ENCODE measurements at places on chromosomes 12 and 14.

- DNase-seq = no peak
Observed at GRCh38 chr14:104439625-104440024, 139.9 kb upstream of the C14orf180 start.

DNA sequence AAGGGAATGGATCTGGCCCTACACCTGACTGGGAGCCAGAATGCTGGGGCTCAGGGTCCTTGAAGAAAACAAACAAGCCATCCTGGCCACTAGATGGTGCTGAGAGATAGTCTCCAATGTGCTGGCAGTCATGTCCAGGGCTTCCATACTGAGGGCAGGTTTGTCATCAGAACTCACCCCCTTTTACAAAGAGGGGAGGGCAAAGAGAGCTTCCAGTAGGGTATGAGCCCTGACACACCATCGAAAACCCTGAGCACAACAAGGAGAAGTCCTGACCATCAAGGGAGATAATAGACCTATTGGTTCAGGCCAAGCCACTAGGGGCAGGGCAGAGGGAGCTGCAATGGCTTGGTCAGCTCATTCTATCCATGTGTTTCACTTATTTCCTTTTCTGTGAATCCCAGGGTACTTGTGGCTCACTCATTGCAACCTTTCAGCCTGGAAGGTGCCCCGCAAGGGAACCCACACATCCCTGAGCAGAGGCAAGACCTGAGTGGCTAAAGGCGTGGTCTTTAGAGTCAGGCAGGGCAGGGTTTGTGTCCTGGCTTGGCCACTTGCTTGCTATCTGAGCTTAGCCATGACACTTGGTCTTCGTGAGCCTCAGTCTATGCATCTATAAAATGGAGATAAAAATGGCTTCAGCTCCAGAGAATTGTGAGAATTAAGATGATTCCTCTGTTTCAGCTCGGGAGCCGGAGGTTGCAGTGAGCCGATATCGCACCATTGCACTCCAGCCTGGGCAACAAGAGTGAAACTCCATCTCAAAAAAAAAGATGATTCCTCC lies 6.2 kb upstream of the PLEKHH1 start:
- peak; percentile 18 for DNase-seq

DNA sequence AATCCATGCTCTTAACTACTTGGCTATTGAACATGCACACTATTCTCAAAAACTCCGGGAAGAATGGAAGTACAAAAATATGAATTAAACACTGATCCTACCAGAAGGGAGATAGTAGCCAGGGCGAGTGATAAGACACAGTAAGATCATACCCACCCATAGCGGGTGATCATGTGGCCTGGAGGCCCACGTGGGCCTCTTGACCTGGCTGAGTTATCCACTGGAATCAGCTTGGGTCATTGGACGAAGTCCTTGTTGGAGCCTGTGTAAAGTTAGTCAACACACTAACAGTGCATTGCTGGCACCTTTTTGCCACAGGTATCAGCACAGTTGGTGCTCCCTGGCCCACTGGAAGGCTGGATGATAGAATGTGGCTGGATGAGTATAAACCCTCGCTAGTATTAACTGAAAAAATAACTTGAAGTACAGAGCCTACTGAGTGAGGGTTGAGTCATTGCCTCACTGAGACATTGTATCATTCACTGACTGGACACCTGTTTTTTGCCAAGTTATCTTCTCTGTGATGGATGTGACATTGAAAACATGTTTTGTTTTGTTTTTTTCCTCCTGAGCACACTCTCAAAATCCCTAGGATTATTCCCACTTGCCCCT lies 149.2 kb upstream of the FUT8 start:
- DNase-seq = no peak

DNA sequence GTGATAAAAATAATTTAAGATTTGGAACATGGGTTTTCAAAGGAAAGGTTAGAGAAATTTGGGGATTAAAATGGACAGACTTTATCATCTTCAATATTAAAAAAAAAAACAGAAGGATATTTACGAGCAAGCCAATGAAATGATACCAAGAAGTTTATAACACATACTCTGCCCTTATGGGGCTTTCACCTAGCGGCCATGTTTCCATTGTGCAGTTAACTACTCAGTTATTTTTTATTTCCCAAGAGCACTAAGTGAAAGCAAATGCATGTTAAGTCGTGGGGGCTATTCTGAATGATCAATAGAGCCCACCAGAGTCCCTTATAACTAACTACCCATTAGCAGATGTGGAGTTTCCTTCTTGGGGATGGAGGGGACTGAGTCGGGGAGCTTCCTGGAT lies 53.9 kb downstream of the ETV6 start:
- no peak for DNase-seq

DNA sequence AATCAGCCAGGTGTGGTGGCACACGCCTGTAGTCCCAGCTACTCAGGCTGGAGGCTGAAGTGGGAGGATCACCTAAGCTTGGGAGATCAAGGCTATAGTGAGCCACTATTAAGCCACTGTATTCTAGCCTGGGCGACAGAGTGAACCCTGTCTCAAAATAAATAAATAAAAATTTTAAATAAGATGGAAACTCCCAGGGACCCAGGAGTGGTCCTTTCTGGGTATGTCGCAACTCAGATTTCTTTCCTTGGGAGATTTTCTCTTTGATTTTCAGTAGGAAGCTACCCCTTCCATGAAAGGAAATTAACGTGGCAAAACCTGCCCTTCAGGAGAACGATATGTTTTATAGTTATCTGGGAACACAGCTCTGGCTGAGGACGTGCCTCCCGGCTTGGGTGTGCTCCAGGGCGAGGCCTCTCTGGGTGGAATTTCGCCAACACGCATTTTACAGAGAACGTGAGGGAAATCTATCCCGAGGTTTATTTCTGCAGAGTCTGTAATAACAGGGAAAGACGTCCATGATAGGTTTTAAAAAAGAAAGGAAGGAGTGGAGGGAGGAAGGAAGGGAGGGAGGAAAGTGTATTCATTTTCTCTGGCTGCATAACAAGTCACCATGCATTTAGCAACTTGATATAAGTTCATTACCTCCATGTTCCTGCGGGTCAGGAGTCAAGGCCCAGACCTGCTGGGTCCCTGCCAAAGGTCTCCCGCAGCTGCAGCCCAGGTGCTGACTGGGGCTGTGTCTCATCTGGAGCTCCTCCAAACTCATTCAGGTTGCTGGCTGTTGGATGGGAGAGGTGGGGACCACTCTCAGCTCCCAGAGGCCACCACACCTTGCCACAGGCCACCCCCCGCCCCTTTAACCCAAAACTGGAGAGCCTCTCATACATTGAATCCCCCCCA lies 80.6 kb upstream of the GSC start:
- no peak for DNase-seq

DNA sequence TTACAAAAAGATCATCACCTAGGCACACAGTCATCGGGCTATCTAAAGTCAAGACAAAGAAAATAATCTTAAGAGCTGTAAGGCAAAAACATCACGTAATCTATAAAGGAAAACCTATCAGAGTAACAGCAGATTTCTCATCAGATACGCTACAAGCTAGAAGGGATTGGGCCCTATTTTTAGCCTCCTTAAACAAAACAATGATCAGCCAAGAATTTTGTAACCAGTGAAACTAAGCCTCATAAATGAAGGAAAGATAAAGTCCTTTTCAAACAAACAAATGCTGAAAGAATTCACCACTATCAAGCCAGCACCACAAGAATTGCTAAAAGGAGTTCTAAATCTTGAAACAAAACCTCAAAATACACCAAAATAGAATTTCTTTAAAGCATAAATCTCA lies 191.6 kb upstream of the BMP4 start:
- no peak for DNase-seq

DNA sequence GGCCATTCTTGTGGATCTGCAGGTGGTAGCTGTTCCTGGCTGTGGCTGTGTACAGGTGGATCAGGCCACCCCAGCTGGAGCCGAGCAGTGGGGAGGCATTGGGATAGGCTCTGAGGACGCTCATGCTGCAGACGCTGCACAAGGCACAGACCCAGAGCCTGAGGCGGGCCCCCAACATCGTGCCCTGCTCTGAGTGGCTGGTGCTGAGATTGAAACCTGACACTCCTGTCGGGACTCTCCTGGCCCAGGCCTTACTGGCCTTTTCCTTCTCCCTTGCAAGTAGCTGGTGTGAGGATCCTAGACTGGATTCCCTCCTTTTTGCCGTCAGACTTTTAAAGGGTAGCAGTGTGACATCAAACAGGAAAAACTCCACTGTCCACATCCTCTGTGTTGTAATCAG lies at the start of gene FGF23:
Gene FGF23 (minus strand): TSS at position 308 of the 400 bp plus-strand sequence. CDS start 130 bp downstream, at position 178.
- DNase-seq = no peak

DNA sequence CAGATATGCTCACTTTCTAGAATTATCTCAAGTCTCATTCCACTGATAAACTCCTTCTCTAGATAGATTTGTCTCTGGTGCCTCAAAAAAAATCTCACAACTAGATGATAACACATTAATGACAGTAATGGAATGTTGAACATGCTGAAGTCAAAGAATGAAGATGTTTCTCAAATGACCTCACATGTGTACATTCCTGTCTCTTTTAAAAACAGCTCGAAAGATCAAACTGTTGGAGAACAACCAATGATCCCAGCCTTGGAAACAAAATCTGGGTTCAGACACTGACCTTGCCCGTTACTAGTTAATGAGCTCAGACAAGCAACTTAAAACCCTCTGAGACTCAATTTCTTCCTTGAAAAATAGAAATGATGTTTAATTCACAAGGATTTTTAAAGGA lies 44.7 kb upstream of the KCNJ8 start:
- DNase-seq = no peak

- no peak for DNase-seq
Observed at GRCh38 chr12:43308776-43309175, 243.2 kb downstream of the ADAMTS20 start.

- DNase-seq = no peak
Observed at GRCh38 chr12:94379479-94380113, 80.1 kb downstream of the CEP83 start.

DNA sequence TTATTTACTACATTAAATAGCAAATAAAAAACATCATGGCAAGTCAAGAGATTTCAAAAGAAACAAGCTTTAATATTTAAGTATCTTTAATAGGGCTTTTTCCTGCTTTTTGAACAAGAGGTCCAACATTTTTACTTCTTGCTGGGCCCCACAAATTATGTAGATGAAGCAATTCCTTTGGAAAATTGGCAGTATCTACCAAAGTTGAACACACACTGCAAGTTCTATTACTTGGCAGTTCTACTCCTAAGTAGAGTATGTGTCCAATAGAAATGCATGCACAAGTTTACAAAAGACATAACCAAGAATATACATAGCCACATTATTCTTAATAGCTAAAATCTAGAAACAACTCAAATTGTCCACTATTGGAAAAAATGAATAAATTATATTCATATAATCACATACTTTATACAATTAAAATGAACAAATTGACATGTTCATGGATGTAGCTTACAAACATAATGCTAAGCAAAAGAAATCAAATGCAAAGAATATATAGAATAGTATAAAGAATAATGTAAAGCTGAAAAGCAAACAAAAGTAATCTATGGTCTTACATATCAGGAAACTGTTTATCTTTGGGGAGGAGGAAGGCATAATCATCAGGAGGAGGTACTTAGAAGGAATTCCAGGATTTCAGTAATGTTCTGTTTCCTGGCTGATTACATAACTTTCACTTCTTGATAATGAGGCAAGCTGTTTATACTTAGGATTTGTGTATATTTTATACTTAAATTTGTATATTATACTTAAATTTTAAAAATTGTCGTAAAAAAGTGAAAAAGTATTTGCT lies 6.5 kb upstream of the TMBIM4 start:
- no peak for DNase-seq

- no peak for DNase-seq
Observed at GRCh38 chr12:89239534-89239933, 112.8 kb downstream of the DUSP6 start.

GRCh38 chr12:116539905-116540482 lies 19.2 kb upstream of the MAP1LC3B2 start:
- DNase-seq = no peak

- peak; percentile 46 for DNase-seq
Observed at GRCh38 chr14:72714094-72714493, 179.8 kb downstream of the DPF3 start.

GRCh38 chr12:51841727-51842126 lies 6.8 kb downstream of the FIGNL2 start:
- DNase-seq = no peak

DNA sequence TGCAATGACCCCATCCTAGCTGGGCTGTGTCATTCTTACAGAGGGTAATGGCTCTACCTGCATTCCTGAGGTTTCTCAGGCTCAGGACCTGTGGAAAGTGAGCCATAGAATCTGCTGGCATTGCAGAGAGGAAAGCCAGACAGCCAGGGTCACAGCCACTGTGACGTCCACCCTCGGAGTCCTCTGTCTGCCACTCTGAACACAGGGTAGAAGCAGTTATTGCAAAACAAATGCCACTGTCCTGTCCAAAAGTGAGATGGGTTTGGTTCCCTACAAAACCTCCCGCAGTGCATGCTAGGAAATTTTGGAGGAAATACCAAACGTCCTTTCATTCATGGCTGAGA lies 37.8 kb downstream of the TNFAIP2 start:
- DNase-seq = no peak

GRCh38 chr12:57181561-57182155 lies 34.2 kb upstream of the LRP1-AS start:
- no peak for DNase-seq

DNA sequence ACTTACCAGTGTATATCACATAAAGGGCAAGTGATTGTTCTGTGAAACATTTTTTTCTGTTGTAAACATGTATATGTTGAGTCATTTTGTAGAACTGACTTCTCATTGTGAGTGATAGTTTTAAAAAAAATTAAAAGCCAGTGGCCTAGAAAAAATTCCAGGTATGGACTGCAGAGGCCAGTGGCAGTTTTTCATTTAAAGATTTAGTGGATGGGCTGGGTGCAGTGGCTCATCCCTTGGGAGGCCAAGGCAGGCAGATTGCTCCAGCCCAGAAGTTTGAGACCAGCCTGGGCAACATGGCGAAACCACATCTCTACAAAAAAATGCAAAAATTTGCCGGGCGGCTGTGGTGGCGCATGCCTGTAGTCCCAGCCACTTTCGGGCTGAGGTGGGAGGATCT lies 84.7 kb upstream of the MDM1 start:
- no peak for DNase-seq

DNA sequence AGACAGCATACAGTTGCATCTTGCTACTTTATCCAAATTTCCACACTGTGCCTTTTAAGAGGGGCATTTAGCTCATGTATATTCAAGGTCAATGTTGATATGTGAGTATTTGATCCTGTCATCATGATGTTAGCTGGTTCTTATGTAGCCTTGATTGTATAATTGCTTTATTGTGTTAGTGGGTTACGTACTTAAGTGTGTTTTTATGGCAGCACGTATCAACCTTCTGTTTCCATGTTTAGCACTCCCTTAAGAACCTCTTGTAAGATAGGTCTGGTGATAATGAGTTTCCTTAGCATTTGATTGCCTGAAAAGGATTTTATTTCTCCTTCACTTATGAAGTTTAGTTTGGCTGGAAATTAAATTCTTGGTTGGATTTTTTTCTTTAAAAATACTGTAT lies 445.2 kb downstream of the NAV3 start:
- DNase-seq = no peak

GRCh38 chr14:20998139-20998538 lies 954 bp upstream of the SLC39A2 start:
- no peak for DNase-seq

DNA sequence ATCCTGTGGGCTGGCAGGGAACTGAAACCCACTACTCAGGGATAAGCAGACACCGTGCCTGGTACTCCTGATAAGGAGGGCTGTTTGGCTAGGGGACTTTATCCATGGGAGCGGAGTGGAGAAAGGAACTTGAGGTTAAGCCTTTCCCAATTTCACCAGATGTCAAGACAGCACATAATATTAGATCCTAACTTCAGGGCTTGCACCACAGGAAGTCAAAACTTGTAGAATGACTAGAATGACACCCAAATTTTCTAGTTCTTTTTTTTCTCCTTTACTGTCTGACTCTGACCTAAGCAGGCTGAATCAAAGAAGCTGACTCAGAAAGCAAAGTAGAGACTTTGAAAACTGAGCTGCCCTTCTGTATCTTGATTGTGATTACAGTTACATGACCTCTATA lies 7.1 kb upstream of the CGRRF1 start:
- DNase-seq = no peak
